ENCODE measurements at places on chromosomes 7 and 10.

DNA sequence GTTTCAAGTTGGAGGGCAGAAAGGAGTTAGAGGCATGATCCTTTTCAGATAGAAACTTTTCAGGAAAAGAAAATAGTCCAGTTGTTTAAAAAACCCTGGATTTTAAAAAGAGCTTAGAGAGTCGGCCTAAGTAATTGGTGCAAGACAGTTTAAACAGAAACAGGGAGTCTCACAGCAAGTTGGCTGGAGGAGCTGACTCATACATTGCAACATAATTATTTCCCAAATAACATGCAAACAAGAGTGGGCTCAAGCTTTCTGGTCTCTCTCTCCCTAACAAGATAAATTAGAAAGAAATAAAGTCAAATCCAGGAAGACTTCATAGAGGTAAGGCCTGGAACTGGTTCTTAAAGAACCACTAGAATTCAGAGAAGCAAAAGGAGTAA is 100.3 kb upstream of the AGBL3 start:
- DNase-seq, result no peak

GRCh38 chr7:29090836-29091601 is 55.3 kb downstream of the CPVL start:
- no peak for DNase-seq

DNA sequence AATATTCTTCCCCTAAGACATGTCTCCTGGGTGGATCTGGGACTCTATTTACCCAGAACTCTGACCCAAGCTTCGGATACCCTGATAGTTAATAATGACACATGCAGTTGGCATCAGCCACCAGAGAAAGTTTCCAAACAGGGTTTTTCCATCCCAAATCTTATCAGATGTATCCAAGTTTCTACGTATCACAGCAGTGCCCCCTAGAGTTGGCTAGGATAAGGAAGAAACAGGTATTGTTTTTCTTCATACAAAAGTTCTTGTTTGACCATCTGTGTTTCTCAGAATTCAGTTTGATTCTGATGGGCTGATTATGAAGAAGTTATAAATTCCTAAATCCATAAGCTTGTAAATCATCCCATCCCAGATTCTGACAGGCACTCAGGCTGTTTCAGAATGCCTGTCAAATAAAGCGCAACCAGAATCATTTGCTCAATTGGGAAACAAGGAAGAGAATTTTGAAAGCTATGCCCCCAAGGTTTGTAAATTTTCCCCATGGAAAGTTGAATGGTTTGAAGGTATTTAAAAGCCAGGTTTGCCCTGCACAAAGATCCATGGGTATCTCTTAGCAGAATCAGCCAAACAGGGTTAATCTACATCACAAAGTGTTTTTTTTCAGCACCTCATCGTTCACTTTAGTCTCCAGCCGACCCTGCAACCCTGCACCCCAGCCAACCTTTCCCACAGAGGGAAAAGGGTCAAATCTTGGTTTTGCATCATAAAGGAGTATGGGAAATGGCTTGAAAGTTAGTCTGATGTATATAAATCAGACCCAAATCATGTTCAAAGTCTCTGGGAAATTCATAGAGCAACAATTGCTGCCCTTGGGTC is 47.4 kb downstream of the NRAP start:
- no peak for DNase-seq

DNA sequence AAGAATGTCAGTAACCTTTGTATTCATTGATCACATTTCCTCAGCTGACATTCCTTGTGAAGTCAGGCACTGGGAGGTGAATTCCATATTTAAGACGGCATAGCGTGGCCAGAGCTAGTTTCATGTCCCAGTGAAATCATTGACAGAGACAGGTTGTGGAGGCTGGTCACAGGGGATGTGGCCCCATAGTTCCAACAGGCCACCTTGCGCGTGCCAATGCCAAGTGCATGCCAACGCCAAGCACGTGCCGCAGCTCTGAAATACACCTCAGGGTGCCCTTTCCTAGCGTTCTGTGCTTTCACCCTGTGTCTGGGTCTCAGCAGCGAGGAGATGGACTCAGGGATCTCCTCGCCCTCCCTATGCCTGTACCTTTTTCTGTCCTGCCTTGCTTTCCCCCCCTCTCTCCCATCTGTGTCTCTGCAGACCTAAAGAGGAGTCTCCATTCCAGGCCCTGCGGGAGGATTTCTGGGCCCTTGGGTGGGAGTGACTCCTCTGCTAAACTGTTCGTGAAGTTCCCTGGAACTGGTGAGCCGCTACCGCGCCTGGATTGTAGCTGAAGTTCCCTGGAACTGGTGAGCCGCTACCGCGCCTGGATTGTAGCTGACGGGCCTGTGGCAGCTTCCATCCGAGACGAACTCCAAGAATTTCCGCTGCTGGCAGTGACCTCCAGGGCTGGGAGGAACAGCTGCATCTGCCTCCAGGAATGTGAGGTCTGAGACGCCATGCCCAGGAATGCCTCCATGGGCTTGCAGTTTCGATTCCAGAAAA is 19.7 kb downstream of the AQP1 start:
- no peak for DNase-seq

DNA sequence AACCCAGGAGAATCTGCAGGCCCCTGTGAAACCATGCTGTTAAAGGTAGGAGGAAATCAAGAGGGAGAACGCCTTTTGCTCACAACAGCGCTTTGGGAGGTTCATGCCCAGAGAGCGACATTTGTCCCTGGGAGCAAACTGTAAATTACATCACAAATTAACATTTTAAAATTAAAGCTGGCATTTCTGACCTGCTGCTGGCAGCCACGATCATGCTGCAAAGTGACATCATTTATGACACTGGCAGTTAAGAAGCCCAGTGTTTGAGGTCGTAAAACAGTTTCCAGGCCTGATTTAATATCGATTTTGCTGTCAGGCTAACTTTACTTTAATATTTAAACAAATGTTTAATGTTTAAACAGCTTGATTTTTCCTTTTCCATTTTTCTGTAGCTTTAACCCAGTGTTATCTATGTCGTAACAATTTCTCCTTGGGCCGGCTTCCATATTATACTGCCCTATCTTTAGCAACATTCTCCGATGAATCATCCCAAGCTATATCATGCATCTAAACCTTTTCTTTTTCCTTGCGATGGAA is 86.5 kb upstream of the NPVF start:
- no peak for DNase-seq

DNA sequence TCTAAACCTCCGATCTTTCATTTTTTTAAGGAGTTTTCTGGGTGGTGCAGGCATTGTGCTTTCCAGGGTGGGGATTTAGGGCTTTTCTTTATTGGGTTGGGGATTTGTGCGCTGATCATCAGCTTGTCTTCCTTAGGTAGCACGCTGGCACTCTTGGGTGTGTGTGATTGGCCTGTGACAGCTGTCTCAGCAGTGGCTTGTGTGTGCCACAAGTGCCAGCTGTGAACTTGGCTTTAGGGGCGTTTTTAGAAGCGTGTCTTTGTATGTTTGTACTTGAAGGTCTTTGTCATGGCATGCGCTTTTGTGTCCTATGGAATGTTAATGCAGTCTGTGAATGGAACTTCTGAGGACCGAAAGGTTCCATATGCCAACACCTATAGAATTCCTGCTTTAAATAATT is 788 bp downstream of the AKAP9 start:
- no peak for DNase-seq

DNA sequence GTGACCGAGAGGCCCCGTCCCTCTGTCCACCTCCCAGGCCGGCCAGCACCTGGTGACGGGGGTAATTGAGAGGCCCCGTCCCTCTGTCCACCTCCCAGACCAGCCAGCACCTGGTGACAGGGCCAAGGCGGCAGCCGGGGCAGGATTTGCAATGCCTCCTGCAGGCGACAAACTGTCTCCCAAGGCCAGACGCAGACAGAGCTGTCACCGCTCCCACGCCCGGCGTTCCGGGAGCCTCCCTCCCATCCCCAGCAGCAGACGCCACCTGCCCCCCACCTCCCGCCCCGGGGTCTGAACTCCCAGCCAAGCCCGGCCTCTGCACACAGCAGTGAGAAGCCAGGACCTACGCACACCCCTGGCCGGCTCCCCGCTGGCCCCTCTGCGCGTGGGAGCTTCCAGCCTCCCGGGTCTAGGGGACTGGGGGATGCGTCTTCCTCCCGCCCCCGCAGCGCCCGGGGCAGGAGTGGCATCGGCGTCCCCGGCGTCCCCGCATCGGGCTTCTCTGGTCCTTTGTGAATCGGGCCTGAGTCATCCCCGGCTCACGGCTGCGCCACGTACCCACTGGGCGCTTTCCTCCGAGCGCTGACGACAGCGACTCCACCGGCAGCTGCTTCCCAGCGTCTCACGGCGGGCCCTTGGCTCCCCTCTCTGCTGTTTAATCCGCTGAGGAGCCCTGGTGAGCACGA is 95.1 kb upstream of the DIP2C start:
- DNase-seq, result no peak

- no peak for DNase-seq
Observed at GRCh38 chr7:29884399-29885272, 78.3 kb downstream of the WIPF3 start.

DNA sequence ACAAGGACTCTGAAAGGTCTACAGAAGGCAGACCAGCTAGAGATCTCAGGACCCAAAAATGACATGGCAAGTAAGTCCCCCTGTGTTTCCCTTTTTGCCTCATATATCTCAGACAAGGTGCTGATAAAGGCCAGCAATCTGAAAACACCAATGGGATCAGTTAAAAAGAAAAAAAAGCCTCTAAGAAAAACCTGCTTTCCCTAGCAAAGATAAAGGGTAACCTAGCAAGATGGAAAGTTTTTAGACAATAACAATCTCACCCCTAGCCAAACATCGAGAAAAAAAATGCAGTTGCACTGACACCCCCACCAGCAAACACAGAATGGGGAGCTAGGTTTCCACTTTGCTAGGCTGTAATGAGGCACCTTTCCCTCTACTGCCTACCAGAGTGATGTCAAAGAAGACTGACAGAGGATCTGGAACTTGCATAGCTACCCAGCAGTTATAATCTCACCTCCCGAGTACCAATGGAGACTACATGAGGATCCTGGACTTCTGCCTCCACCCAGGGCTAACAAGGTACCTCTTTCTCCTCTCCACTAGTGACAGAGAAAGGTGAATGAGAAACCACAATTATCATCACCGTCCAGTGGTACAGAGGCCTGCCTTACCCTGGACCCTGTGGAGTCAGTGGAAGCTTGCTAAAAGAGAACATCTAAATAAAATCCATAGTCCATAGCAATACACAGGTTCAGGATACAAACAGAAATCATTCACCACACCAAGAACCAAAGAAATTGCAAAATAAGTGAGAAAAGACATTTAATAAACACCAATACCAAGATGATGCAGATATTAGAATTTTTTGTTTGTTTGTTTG is 240.8 kb downstream of the ARHGAP12 start:
- DNase-seq, result no peak

GRCh38 chr10:12945690-12946359 is 55.7 kb downstream of the CCDC3 start:
- no peak for DNase-seq

DNA sequence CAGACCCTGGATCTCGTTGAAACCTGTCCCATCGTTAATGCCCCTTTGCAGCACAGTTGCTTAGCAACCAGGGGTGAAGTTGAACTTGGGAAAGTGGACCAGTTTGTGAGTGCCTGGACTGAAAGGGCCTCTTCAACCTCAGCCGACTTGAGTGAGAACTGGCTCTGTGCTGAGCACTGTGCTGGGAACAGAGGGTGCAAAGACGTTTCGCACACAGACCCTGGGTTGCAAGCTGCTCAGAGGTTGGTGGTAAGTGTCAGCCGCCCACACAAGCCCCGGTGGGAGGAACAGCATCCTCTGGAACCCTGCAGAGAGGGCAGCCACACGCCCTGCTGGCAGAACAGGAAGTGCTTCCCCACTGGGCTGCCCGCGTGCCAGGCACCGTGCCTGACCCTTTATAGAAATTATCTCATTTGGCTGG is 89.2 kb downstream of the CARD11 start:
- no peak for DNase-seq

DNA sequence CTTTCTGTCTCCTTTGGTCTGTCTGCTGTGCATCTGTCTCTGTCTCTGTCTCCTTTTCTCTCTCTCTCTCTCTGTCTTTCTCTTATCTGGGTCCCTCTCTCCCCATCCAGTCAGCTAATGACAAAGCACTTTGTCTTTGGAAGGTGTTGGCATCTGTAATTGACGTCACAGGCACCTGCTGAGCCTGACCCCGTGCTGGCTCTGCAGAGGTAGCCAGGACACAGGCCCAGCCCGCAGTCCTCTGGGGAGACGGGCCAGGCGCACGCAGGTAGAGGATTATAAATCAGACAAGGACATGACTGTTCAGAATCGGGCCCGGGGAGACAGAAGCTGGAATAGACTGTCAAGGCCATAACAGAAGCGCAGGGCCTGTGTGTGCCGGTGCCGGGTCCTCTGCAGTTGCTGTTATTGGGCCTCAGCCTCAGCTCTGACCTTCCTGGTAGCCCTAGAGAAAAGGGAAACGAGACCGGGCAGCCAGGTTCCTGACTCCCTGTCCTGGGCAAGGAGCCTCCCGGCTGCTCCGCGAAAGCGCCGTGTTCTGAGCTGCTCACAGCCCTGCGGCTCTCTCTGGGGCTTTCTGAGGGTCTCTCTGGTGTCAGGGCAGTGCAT is 10.7 kb upstream of the PSMG3 start:
- no peak for DNase-seq

DNA sequence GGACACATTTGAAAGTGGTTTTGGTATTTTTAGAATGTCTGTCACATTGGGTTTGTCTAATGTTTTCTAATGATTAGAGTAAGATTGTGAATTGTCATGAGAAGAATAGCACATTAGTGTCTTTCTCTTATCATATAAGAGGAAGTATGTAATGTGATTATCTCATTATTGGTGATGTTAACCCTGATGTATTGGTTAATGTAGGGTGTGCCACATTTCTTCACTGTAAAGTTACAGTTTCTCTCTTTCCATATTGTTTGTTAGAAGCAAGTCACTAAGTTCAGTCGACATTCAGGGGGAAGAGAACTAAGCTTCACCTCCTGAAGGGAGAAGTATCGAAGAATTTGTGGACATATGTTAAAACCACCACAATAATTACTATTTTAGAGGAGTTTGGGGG is 56.3 kb upstream of the DNAH11 start:
- DNase-seq, result no peak

DNA sequence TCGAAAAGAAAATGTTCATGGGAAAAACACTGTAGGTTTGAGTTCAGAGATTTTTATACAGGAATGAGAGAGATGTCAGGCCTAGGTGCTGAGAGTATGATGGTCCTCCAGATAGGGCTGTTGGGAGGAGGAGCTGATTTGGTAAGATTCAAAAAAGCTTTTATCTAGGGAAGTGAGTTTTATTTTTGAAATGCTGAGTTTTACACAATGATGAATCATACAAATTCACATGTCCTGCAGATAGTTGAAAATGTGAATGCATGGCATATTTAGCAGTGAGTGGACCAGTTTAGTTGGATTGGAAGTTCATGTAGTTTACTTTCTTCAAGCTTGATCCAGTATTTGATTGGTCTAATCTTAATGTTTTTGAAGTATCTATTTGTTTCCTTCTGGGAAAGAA is 154.8 kb downstream of the LRRC4 start:
- no peak for DNase-seq
